Common myeloid progenitor, CD34-positive (primary cell): ENCODE measurements at places on chromosomes 4 and X.

DNA sequence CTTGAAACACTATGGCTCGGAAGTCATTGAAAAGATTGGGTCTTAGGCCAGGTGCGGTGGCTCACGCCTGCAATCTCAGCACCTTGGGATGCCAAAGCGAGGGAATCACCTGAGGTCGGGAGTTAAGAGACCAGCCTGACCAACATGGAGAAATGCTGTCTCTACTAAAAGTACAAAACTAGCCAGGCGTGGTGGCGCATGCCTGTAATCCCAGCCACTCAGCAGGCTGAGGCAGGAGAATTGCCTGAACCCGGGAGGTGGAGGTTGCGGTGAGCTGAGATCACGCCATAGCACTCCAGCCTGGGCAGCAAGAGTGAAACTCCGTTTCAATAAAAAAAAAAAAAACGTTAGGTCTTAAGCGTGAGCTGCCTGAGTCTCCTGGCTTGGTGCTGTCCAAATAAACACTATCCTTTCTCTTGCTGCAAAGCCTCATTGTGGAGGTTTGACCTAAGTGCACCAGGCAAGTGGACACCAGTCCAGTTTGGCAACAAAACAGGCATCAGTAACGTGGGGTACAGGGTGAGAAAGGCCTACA lies 185.9 kb downstream of the DHRSX start:
- H3K4me3 ChIP-seq, result no peak overlapping the region
- no peaks in the 10 kb centered on the region for H3K27me3 ChIP-seq
- no peak overlapping the region for H3K27ac ChIP-seq
- DNase-seq, result no peak
- H3K4me1 ChIP-seq, result no peaks in the 10 kb centered on the region
- H3K36me3 ChIP-seq, result peaks cover 1% of the 10 kb centered on the region

DNA sequence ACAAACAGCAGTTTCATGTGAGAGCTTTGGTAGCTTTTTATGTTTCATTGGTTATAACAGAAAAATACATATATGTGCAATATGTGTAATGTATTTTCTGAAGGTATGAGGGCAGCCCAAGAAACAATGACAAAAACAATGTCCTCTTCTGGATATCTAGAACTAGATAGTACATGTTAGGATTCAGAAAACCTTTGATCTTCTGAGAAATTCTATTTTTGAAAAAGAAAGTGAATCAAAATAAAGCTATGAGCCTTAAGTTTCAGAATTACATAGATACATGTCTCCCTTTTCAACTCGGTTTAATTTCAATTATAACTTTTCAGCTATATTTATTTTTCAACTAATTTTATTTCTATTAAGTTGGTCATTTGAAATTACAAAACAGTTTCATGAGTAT lies 131.9 kb downstream of the REELD1 start:
- no peak for DNase-seq
- no peak overlapping the region for H3K4me3 ChIP-seq
- no peaks in the 10 kb centered on the region for H3K36me3 ChIP-seq
- no peaks in the 10 kb centered on the region for H3K27me3 ChIP-seq
- H3K4me1 ChIP-seq, result no peaks in the 10 kb centered on the region
- H3K27ac ChIP-seq, result no peak overlapping the region

- no peaks in the 10 kb centered on the region for H3K27me3 ChIP-seq
- no peak for DNase-seq
- H3K36me3 ChIP-seq, result no peaks in the 10 kb centered on the region
- no peak overlapping the region for H3K4me3 ChIP-seq
- H3K27ac ChIP-seq, result no peak overlapping the region
Measured at GRCh38 chrX:68658530-68658929, 11.1 kb downstream of the STARD8 start.

DNA sequence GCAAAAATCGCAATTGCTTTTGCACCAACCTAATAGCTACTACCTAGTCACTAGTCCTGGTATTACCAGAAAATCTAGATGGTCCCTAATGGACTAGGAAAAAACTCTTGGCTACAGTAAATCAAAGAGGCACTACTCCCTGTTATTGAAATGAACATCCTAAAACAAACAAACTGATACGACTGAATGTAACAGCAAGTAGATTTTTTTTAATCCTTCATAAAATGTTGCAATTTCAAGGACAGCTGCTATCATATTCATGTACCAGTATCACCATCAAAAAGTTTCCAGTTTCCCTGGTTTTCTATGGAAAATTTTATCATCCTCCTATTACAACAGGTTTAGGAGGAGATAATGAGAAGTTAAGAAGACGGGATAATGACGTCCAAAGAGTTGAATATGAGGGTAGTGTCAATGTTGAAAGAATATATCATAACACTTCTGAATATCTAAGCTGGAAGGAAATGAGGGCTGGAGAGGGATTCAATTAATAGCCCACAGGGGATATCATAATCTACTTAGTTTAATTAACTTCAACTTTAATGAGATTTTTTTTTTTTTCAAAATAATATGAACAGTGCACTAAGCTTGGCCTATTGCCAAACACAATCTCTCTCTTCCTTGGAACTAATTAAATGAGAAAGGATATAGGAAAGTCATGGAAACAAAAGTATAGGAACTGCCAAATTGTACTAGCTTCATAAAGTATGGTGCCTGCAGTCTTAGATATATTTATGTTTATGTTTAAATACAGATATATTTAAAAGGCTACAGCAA lies 94.8 kb upstream of the SMIM10 start:
- H3K4me1 ChIP-seq, result peaks cover 7% of the 10 kb centered on the region
- no peaks in the 10 kb centered on the region for H3K27me3 ChIP-seq
- no peak overlapping the region for H3K27ac ChIP-seq
- H3K4me3 ChIP-seq, result no peak overlapping the region
- DNase-seq, result no peak

GRCh38 chrX:76657499-76657898 lies 230.0 kb downstream of the MAGEE1 start:
- H3K36me3 ChIP-seq, result no peaks in the 10 kb centered on the region
- H3K27ac ChIP-seq, result no peak overlapping the region
- no peak for DNase-seq
- no peaks in the 10 kb centered on the region for H3K4me1 ChIP-seq

- H3K4me1 ChIP-seq, result no peaks in the 10 kb centered on the region
- H3K27me3 ChIP-seq, result peaks cover 19% of the 10 kb centered on the region
- no peaks in the 10 kb centered on the region for H3K36me3 ChIP-seq
- no peak overlapping the region for H3K4me3 ChIP-seq
Measured at GRCh38 chrX:108347800-108348199, 90.4 kb downstream of the COL4A6 start.

- H3K4me1 ChIP-seq, result no peaks in the 10 kb centered on the region
- no peaks in the 10 kb centered on the region for H3K36me3 ChIP-seq
- DNase-seq, result no peak
- no peak overlapping the region for H3K27ac ChIP-seq
- H3K4me3 ChIP-seq, result no peak overlapping the region
Measured at GRCh38 chrX:39788521-39788920, 309.2 kb downstream of the BCOR start.

- H3K4me3 ChIP-seq, result no peak overlapping the region
- DNase-seq, result no peak
- no peaks in the 10 kb centered on the region for H3K36me3 ChIP-seq
- H3K27ac ChIP-seq, result no peak overlapping the region
- no peaks in the 10 kb centered on the region for H3K4me1 ChIP-seq
- peaks cover 4% of the 10 kb centered on the region for H3K27me3 ChIP-seq
Measured at GRCh38 chr4:114701491-114701890, 102.9 kb downstream of the UGT8 start.

GRCh38 chr4:39713691-39714090 lies 15.8 kb downstream of the UBE2K start:
- H3K36me3 ChIP-seq, result peaks cover 4% of the 10 kb centered on the region
- H3K27ac ChIP-seq, result no peak overlapping the region
- no peak overlapping the region for H3K4me3 ChIP-seq
- no peak for DNase-seq
- peaks cover 22% of the 10 kb centered on the region for H3K4me1 ChIP-seq

GRCh38 chr4:139622901-139623381 lies 42.7 kb upstream of the MGST2 start:
- H3K27ac ChIP-seq, result no peak overlapping the region
- no peak overlapping the region for H3K4me3 ChIP-seq
- DNase-seq, result no peak

- H3K27ac ChIP-seq, result no peak overlapping the region
- no peaks in the 10 kb centered on the region for H3K27me3 ChIP-seq
- no peak for DNase-seq
- H3K4me1 ChIP-seq, result no peaks in the 10 kb centered on the region
- H3K36me3 ChIP-seq, result no peaks in the 10 kb centered on the region
Measured at GRCh38 chr4:156132196-156132595, 178.5 kb upstream of the CTSO start.

DNA sequence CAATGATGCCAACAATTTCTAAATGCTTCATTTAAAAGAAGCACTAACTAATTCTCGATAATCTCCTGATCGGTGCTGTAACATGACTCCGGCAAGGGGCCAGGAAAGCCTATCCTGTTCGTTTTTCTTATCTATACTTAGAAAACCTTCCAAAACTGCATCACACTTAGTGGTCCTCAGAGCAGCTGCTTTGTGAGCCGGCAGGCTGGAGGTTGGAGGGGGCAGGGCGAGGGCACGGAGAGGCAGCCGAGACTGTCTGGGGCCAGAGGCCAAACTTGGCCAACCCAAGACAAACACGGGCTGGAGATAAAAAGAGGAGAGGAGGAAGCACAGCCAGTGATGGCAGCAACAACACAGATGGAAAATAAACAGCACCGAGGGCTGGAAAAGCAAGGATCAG lies 455.7 kb downstream of the BCOR start:
- H3K27ac ChIP-seq, result no peak overlapping the region
- H3K27me3 ChIP-seq, result no peaks in the 10 kb centered on the region
- H3K36me3 ChIP-seq, result no peaks in the 10 kb centered on the region

DNA sequence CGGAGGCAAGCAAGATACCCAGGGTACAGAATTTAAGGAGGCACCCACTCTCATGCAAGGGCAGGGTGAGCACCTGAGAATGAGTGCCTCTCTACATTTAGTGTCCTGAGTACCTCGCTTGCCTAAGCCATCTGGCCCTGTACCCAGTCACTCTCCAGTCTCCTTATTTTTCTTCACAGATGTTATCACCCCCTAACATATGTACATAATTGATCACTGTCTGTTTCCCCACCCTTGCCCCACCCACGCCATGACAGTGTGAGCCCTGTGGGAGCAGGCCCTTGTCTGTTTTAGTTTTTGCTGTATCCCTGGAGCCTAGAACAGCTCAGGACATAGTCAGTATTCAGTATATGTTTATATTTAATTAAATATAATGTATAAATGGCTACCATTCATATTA lies 113.6 kb downstream of the SPRY1 start:
- H3K4me1 ChIP-seq, result no peaks in the 10 kb centered on the region
- H3K36me3 ChIP-seq, result no peaks in the 10 kb centered on the region
- H3K27ac ChIP-seq, result no peak overlapping the region
- no peak overlapping the region for H3K4me3 ChIP-seq
- no peaks in the 10 kb centered on the region for H3K27me3 ChIP-seq

- H3K4me1 ChIP-seq, result no peaks in the 10 kb centered on the region
- no peaks in the 10 kb centered on the region for H3K27me3 ChIP-seq
- no peak overlapping the region for H3K4me3 ChIP-seq
- DNase-seq, result no peak
Measured at GRCh38 chrX:17792826-17793225, 55.5 kb downstream of the SCML1 start.

DNA sequence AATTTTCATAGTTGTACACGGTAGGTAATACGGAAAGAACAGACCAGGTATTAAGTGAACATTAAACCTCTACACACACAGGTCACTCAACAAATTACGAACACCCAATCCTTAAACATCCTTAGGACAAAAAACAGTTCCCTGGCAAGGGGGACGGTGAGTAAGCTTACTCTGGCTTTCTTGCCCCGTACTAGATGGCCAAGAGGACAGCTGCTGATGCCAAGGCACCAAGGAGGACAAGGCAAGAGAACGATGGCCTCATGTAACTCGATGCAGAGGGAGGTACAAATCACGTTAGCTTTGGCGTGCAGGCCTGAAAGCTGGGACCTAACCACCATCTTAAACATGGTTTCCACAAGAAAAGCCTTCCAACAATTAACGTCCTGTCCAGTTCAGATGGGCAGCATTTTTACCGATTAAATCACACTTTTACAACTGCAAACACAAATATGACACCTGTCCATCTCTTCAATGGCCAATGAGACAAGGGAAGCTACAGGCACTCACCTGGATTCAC lies 23.7 kb downstream of the FAT1 start:
- H3K36me3 ChIP-seq, result no peaks in the 10 kb centered on the region
- no peak for DNase-seq

DNA sequence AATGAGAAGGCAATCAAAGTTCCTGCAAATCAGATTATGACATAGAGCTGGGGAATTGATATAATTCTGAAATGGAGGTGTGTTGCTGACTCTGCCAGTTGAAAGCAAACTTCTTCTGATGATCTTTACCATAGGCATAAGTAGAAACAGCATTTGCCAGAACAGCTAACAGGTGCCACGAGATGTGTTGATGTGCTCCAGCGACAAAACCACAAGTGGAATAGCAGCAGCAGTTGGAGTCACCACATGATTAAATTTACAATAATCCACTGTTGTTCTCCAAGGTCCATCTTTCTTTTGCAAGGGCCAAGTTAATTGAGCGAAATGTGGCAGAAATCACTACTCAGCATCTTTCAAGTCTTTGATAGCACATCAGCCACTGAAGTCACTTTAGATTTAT lies 3.7 kb upstream of the OSTC start:
- no peak overlapping the region for H3K4me3 ChIP-seq
- H3K27ac ChIP-seq, result no peak overlapping the region
- H3K27me3 ChIP-seq, result no peaks in the 10 kb centered on the region
- no peak for DNase-seq

DNA sequence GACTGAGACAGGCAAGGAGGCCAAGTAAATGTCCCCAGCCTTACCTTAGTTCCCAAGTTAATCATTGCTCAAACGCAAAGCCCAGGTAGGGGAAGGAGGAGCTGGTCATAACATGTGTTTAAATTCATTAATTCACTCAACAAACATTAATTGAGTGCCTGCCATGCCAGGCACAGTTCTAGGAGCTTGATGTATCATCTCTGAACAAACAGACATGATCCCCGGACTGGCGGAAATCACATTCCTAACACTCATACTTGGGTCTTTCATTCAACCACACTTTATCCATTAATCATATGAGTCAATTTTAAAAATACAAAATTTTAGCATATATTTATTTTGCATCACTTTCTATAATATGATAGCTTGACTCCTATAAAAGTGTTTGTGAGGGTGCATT lies 335.3 kb upstream of the NOCT start:
- H3K27me3 ChIP-seq, result peaks cover 9% of the 10 kb centered on the region
- DNase-seq, result no peak
- no peaks in the 10 kb centered on the region for H3K36me3 ChIP-seq
- H3K4me3 ChIP-seq, result no peak overlapping the region
- no peaks in the 10 kb centered on the region for H3K4me1 ChIP-seq
- no peak overlapping the region for H3K27ac ChIP-seq

- DNase-seq, result no peak
- no peaks in the 10 kb centered on the region for H3K27me3 ChIP-seq
- peaks cover 44% of the 10 kb centered on the region for H3K4me1 ChIP-seq
- no peak overlapping the region for H3K27ac ChIP-seq
- H3K36me3 ChIP-seq, result peaks cover 54% of the 10 kb centered on the region
- H3K4me3 ChIP-seq, result no peak overlapping the region
Measured at GRCh38 chrX:1506916-1507315, 30.1 kb downstream of the P2RY8 start.

DNA sequence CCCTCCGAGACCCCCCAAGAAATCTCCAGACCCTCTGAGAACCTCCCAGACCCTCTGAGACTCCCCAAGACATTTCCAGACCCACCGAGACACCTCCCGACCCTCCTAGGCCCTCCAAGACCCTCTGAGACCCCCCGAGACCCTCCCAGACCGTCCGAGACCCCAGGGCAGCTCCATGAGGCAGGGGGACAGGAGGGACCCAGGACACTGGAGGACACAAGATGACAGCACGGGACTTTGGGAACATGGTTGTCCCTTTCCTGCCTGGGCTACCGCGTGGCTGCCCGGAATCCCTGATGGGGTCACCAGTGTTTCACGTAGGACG lies 10.3 kb downstream of the CTBP1 start:
- DNase-seq, result no peak
- no peaks in the 10 kb centered on the region for H3K4me1 ChIP-seq
- no peak overlapping the region for H3K4me3 ChIP-seq
- peaks cover 51% of the 10 kb centered on the region for H3K36me3 ChIP-seq
- H3K27ac ChIP-seq, result no peak overlapping the region
- no peaks in the 10 kb centered on the region for H3K27me3 ChIP-seq
